Endothelial cell of umbilical vein (primary cell): ENCODE measurements at places on chromosomes 13 and 19. TPM values are rescaled to one million over a fixed set of nuclear protein-coding genes. Genes with fewer than 3 reads are reported as not detected.

CCDC106 gene
- 11.8 and 13.2 TPM in 2 replicates for total RNA-seq

ZNF610 gene
- 0.97 and 1.1 TPM in 2 replicates for total RNA-seq

GAS6 gene
- 69.2 and 84.4 TPM in 2 replicates for total RNA-seq

B3GNT3 gene
- not detected in 2 replicates for total RNA-seq

DHDH gene
- not detected in 2 replicates for total RNA-seq

DACH1 gene
- total RNA-seq: 24.0 and 28.3 TPM in 2 replicates
